Effector memory CD8-positive, alpha-beta T cell (primary cell): ENCODE measurements at places on chromosomes 13 and 19.

DNA sequence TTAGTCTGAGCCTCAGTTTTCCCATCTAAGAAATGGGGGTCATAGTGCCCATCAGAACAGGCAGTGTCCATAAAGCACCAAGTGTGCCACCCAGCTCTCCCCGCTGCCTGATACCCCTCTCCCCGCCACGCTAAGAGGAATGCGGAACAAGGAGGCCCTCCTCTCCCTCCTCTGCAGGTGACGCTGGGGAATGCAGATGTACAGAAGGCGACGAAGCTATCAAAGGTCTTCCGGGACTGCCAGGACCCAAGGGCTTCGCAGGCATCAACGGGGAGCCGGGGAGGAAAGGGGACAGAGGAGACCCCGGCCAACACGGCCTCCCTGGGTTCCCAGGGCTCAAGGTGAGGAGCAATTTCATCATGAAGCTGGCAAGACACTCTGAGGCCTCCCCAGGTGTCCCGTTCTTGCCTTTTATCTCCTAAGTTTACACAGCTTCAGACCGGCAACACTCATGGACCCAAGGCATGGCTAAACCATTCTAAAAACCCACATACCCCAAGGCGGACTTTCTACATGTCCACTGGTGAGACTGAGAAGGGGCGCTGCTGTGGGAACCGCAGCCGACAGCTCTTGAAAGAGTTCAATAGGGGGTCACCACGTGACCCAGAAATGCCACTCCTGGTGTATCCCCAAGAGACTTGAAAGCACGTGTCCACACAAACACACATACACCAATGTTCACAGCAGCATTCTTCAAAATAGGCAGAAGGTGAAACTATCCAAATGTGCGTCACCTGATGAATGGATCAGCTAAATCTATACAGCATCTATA is 102.7 kb downstream of the RAB20 start:
- DNase-seq = no peak

- DNase-seq = no peak
Observed at GRCh38 chr13:74674720-74675119, 540.5 kb upstream of the KLF12 start.

GRCh38 chr13:53135301-53135700 is 106.7 kb downstream of the OLFM4 start:
- DNase-seq = no peak

DNA sequence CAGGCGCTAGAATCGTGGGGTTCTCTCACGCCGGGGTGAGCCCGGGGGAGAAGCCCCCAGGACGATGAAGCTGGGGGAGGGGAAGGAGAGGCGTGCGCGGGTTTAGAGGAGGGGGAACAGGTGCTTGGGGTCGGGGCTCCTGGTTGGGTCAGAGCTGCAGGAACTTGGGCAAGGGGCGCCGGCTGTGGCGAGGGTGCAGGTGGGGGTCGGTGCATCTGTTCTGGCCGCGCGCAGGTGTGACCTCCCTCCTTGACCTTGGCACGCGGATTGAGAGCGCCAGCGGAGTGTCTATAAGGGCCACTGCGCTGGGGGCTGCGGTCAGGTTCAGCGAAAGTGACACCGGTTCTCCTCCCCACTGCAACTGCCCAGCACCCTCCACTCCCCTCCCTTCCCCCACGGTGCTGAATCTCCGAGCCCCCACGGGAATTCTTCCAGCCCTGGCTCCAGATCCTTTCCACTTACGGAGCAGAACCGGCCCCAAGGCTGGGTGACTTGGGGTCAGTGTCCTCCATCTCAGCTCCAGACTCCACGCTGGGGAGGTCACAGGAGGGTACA is 618 bp downstream of the TMEM38A start:
- DNase-seq = peak; percentile 2

DNA sequence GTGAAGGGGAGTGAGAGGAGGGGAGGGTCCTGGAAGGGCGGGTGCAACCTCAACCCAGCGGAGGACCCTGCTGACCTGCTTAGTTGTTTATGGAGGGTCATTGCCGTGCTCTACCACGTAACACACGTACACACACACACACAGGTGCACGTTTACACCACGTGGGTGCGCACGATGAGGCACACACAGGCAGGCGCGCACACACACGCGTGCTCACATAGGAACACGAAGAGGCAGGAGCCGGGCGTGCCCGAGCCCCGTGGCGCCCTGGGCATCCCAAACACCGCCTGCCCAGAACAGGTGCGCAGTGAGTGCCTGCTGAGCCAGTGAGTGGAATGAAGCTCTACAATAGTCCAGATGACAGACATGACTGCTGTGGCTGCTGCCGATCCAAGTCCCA is 11.2 kb upstream of the MADCAM1 start:
- DNase-seq = no peak

DNA sequence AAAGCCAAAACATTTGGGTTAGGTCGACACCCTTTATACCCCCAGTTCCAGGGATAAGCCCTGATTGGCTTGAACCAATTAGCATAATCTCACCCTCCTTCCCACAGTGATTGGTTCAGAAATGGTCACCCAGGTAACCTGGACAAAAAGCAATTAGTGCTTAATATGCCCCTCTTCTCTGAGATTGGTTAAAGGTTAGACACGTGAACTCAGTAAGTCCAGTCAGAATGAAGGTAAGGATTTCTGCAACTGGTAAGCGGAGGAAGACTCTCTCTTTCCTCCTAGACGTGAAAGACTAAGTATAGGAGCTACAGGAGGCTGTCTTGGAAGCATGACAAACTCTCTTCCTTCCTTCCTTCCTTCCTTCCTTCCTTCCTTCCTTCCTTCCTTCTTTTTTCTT is 1.3 kb upstream of the PNMA8C start:
- DNase-seq = no peak

- DNase-seq = no peak
Observed at GRCh38 chr13:45690636-45691035, 11.5 kb upstream of the CBY2 start.

DNA sequence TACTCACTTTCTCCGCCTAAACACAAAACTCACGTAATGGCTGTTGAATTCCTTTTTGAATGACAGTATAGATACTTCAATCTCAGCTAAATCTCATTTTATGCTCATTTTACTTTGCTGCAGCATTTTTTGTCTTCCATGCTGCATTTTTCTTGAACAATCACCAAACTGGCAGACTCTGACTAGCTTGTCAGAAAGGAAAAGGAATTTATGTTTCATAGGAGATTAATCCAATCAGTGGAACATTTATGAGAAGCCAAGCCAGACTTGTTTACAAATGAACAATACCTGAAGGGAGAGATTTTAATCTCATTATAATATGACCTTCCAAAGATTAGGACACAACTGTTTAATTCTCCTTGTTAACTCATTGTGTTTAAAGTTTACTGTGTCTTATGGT is 1044.3 kb downstream of the DIAPH3 start:
- no peak for DNase-seq

GRCh38 chr13:26325876-26326275 is 71.9 kb downstream of the CDK8 start:
- DNase-seq = no peak

GRCh38 chr13:26048741-26049140 is 3.1 kb downstream of the SHISA2 start:
- DNase-seq = no peak

GRCh38 chr19:58513213-58513693 is 1.5 kb upstream of the SLC27A5 start:
- DNase-seq = no peak

- no peak for DNase-seq
Observed at GRCh38 chr19:18763674-18764590, 27.2 kb downstream of the COMP start.

GRCh38 chr19:12984143-12984627 is 11.1 kb upstream of the NFIX start:
- DNase-seq = no peak

- no peak for DNase-seq
Observed at GRCh38 chr13:90562443-90562842, 785.0 kb upstream of the MIR17HG start.

- peak; percentile 39 for DNase-seq
Observed at GRCh38 chr13:108155185-108156106, 59.9 kb downstream of the LIG4 start.

- DNase-seq = no peak
Observed at GRCh38 chr19:6269101-6269886, 10.5 kb downstream of the MLLT1 start.

- no peak for DNase-seq
Observed at GRCh38 chr13:36190771-36191170, 23.6 kb downstream of the SOHLH2 start.

- DNase-seq = no peak
Observed at GRCh38 chr19:18712981-18713380, 29.5 kb downstream of the CRTC1 start.

DNA sequence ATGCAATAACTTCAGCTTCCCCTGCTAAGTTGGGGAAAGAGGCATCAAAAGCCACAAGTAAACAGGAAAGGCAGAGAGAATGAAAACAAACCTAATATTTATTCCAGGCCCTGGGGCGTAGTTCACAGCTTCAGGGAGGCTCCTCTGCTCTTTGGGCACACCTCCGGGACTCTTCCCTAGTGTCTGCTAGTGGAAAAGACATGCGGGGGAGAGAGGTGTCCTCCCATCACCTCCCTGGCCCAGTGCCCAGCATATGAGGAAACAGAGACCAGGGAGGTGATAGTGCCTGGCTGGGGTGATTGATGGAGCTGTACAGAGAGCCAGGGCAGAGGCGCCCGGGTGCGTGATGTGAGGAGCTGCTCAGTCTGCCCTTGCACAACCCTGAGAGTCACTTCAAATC is 71.0 kb downstream of the RASL11A start:
- no peak for DNase-seq

GRCh38 chr19:18291019-18291524 is 9.7 kb upstream of the JUND start:
- no peak for DNase-seq

GRCh38 chr19:52492994-52493470 is 34.4 kb upstream of the ZNF808 start:
- no peak for DNase-seq

DNA sequence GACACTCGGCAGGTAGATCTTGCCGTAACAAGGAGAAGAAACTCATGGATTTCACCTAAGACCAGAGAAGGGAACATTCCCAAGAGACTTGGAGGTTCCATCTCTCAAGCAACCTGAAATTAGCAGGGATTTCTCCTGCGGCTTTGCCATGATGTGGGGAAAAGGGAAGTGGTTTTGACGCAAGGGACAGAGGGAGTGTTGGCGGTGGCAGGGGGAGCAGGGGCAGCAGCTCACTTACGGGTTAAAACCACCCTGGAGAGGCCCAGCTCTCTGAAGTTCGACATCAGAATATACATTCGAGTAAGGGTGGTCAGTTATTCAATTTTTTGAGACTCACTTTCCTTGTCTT is 76.1 kb upstream of the POMP start:
- no peak for DNase-seq

DNA sequence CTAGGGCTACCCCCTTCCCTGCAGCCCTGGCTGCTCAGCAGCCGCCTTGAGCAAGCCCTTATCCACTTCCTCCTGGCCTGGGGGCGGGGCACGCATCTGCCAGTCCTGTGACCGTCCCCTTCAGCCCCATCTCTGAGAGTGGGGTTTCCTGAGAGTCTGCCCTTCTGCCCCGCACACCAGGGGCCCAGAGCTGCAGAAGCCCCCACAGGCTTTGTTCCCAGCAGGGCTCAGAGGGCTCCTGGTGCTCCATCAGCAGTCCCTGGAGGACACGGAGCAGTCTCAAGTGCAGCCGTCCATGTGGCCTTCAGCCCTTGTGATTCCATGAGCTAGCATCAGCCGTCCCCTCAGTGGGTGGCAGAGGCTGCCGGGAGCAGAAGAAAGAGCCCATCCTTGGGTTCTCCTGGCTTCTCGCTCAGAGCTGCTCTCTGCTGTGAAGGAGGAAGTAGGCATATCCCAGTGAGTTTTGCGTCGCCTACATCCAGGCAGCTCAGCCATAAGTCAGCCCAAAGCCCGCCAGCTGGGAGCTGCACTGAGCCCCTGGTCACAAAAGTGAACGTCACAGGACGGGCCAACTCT is 16.3 kb downstream of the MYO9B start:
- DNase-seq = no peak

- DNase-seq = no peak
Observed at GRCh38 chr19:38023671-38024541, 116.9 kb downstream of the SIPA1L3 start.

GRCh38 chr19:28569132-28570131 is 643.5 kb downstream of the UQCRFS1 start:
- no peak for DNase-seq
